Glomerular endothelial cell (primary cell): ENCODE measurements at places on chromosomes 5 and 9. TPM values are rescaled to one million over a fixed set of nuclear protein-coding genes. Genes with fewer than 3 reads are reported as not detected.

SLC46A2 gene
- not detected in 2 replicates for total RNA-seq

CBY3 gene
- 3.0 TPM in 1 of 2 replicates, not detected in the other for total RNA-seq

SAXO1 gene
- total RNA-seq, result not detected in 2 replicates

PCDHB9 gene
- 0.15 and 0.41 TPM in 2 replicates for total RNA-seq

KCNT1 gene
- total RNA-seq, result not detected in 2 replicates

PPP6C gene
- total RNA-seq, result 26.9 and 29.8 TPM in 2 replicates

OR1J2 gene
- not detected in 2 replicates for total RNA-seq

SNAPC4 gene
- total RNA-seq, result 12.7 and 20.6 TPM in 2 replicates

RASEF gene
- total RNA-seq, result 0.06 and 0.48 TPM in 2 replicates

- no peak for DNase-seq
These were observed 663.7 kb upstream of the MEF2C start for GRCh38 chr5:89546657-89547056.

GRCh38 chr5:78419396-78419795, 59.0 kb downstream of the SCAMP1 start:
- DNase-seq, result no peak

DNA sequence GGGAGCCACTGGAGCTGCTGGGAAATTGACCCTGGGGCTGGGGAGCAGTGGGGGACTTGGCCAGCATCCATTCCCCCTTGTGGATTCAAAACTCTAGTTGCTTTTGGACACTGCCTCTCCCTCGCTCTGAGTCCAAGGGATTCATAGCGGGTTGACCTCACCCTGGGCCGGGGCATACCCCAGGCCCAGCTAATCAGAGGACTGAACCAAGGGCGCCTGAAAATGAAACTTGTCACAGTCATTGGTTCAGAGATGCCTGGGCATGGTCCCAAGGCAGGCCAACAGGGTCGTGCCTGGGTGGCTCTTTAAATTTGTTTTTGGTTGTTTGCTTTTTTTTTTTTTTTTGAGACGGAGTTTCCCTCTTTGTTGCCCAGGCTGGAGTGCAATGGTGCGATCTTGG, 22.6 kb downstream of the STK10 start:
- DNase-seq, result no peak

DNA sequence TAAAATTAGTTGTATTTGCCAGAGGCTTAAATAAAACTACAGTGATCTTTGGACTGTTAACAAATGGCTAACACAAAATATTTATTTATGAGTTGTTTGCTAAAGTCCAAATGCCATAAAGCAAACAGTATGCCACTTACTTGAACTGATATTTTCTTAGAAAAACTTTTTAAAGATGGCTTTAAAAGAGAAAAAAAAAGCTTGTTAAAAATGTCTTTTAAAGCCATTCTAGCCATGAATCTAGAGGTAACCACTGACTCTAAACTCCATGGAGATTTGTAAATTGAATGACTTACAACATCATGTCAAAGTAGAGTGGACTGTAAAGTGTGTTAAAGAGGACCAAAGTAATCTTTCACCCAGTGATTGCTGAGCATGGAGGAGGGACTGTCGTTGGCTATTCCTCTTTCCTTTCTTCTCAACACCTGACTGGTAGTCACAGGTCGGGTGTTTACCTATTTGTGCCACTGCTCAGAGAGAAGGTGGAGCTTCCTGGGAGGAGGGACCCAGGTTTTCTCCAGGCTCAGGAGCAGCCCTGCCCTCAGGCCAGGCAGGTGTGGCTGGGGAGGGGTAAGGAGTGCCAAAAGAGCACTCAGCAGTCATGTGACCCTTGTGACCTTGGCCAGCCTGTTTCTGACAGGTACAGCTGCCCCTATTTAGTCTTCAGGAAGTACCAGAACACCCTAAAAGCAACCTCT, 69.1 kb upstream of the TJP2 start:
- no peak for DNase-seq

DNA sequence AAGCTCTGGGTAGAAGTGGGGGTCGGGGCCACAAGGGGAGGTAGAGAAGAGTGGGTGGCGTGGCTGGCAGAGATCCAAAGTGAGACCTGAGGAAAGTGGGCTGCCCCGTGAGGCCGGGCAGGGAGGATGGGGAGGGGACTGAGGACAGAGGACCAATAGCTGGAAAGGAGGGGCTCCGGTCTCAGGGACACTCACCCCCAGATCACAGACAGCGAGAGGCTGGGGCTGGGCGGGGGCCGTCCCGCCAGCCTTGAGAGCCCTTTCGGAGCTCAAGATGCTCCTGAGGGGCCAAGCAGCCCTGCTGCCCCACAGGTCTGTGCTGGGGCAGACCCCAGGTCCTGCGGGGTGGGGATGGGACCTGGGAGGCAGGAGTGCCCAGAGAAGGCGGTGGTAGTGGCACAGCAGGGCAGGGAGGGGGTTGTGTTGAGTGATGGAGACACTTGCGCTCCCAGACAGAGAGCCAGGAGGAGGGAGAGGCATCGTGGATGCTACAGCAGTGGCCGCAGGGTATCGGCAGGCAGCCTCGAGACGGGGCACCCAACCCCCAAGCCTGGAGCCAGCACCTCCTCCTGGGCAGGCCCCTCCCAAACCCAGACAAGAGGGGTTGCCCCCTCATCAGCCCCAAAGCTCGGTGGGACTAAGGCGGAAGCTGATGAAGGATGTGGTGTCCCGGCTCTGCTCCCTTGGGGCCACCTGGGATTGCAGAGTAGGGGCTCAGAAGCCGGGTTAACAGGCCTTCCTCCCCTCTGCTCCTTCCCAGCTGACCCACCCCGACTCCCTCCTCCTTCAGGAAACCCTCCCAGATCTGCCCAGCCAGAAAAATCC, 3.4 kb downstream of the SARDH start:
- DNase-seq, result no peak

DNA sequence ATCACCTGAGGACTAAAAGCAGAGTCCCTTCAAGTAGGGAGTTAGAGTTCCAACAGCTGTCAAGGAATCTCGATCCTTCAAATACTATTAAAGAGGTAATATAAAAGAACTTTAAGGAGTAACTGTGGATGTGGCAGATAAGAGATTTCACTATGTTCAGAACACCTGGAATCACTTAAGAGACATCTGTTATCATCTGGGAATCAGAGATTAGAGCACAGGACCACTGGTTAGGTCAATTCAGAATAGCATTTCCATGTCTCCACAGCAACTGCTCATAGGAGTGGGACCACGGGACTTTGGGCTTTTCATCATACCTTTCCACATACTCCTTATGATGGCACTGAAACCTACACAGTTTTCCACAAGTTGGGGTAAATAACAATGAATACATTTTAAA, 216.6 kb downstream of the DENND1A start:
- DNase-seq, result no peak

- DNase-seq, result no peak
These were observed 28.4 kb upstream of the SSBP2 start for GRCh38 chr5:81779125-81779915.

DNA sequence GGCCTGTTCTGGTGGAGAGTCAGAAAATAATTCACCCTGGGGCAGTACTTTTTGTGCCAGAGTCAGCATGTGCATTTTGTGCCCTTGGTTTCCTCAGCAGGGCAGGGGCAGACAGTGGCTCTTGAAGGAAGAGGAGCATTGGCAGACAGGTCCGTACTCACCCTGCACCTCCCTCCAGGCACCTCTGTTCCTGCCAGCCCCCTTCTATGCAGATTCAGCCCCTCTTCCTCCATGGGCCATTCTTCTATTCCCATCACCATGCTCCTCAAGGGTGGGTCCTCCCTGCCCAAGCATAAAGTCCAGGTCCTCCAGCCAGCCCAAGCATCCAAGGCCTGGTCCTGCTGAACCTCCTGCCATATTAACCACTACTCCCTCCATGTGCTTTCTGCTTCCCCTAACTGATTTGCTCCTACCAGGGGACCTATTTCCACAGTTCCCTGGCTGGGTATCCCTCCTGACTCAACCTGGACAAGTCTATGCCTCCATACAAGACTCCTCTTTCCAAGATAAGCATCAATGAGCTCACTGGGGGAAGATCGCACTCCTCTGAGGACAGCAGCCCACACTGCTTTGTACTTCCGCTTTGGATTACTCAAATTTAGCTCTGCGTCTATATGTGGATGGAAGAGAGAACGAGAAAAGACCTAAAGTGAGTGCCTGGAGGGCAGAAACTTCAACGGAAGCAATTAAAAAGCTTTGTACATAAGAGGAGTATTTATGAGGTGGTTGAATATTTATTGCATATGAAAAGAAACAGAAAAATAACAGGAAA, 9.3 kb upstream of the ACSL6 start:
- DNase-seq, result no peak

- DNase-seq, result no peak
These were observed 366.9 kb upstream of the NUDT12 start for GRCh38 chr5:103929338-103930013.

DNA sequence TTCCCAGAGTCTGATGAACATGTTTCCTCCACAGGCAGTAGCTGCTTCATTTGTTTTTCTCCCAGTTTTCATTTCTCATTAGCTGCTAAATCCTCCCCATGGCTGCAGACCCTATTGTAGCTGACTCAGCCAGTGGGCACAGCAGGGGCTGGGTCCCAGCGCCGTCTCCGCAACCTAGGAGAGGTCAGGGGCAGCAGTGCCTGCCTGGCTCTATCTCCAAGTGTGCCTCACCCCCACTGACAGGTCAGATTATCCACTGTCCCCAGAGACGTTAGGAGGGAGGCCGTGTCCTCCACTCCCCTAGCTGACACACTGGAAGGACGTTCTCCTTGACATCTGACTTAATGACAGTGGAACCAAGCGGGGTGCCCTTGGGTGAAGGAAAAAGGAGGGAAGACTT, 31.1 kb downstream of the KCNIP1 start:
- DNase-seq, result no peak

GRCh38 chr9:23571414-23572104, 254.5 kb downstream of the ELAVL2 start:
- no peak for DNase-seq

DNA sequence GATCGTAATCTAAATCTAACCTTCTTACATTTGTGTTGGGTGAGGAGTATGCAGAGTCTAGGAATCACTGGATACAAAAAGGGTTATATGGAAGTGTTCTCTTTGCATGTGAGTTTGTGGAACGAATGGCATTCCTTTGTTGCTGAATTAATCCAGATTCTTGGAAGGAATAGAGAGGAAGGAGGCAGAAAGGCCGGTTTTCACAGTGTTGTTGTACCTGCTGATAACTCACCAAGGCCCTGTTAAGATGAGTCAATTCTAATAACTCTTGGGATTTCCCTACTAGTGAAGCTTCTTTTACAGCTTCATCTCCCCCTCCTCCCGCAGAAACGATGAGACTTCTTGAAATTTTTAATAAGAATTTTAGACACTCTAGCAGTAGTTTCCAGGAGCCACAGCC, 84.0 kb downstream of the ZSWIM6 start:
- no peak for DNase-seq

DNA sequence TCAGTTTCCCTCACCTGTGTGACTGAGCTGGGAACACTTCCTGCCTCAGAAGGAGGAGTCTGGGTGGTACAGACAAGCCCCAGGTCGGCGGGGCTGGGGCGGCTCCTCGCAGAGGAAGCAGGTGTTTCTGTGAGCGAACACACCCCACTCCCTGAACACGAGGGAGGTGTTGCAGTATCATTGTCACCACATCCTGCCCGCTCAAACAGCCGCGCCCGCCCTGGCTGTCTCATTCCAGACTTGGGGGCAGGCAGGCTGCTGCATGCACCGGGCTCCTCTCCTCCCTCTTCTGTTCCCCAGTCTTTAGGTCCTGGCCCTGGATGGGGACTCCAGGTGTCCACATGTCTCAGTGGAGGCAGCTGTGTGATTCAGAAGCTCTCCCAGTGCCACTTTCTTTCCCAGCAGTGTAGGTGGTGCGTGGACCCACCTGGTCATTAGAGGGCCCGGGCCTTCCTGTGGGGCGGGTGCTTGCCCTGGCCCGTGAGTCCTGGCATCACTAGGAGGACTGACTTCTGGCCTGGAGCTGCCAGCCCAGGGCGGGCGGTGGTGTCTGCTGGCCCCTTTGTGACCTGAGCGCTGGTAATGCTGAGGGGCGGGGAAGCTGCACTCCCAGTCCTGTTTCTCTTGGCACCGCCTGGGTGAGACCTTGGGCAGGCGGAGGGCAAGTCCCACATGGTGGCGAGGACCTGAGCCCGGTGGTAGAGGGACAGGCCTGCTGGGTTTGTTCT, 18.3 kb upstream of the PHYHD1 start:
- no peak for DNase-seq

GRCh38 chr9:131593936-131594665, 48.8 kb downstream of the PRRT1B start:
- DNase-seq, result no peak

DNA sequence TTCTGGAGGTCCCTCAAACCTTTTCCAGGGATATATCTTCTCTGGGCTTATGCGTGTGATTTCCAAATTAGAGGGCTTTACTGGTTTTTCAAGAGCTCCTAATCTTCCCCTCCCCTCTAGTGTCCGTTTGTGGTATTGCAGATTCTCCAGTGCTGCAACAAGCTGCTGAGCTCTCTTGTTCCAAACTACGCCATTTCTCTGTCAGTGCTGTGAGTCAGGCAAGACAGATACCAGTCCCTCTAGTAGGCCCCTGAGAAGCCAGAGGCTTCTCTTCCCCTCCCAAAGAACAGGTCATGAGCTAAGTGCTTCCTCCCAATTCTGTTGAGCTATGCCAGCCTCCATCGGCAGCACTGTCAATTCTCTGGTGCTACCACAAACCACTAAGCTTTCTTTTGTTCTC, 149.5 kb downstream of the FANCC start:
- peak; percentile 81 for DNase-seq
